ENCODE measurements at places on chromosomes 6 and 20. TPM values are rescaled to one million over a fixed set of nuclear protein-coding genes. Genes with fewer than 3 reads are reported as not detected.

The ESF1 gene
- total RNA-seq, result 13.2 TPM

The CPNE5 gene
- total RNA-seq, result 0.48 TPM

The NELFE gene
- total RNA-seq, result 71.5 TPM

The SLC26A8 gene
- not detected for total RNA-seq

The WFDC10B gene
- not detected for total RNA-seq

The SLC16A10 gene
- 6.5 TPM for total RNA-seq

All from activated T-cell treated with anti-CD3 and anti-CD28 coated beads, Interleukin-2, amount 50 U/mL, for 72 hours (primary cell).